ENCODE measurements at places on chromosomes 3 and 15.

DNA sequence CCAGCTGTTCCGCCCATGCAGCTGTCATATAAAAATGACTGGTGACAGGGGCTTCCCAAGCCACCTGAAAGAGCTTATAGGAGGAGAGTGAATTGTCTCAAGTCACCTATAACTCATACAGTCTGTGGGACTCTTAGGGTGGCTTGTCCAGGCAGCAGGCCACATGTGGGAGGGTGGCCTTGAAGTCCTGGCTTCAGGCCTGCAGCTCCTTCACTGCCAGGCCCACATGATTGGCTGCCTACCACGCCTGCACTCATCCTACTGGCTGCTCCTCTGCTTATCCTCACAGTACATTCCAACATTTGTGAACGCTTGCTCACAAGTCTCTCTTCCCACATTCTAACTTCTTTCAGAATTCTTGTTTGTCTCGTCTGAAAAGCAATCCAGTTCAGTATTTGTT lies 41.1 kb upstream of the TIPARP start:
- no peak for DNase-seq

DNA sequence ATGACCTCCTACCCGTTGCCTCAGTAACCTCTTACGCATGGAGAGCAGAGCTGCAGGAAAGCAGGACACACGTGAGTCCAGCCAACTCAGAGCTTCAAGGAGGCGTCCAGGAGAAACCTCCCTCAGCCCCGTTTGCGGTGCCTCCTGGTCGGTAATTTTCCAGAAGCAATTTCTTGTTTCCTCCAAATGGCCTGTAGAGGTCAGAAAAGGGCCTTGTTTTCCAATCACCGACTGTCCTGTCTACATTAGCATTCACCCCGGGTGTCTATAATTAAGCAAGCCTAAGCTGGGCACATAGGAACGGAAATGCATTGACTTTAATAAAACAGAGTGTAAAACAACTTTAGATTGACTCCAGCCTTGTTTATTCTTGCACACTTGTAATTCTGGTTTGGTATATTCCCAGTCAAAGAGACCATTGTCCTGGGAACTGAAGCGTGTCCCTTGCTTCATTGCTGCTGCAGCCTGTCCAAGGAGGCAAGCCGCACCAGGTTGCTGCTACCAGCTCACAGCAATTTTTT lies 836.2 kb downstream of the AGBL1 start:
- peak; percentile 73 for DNase-seq

DNA sequence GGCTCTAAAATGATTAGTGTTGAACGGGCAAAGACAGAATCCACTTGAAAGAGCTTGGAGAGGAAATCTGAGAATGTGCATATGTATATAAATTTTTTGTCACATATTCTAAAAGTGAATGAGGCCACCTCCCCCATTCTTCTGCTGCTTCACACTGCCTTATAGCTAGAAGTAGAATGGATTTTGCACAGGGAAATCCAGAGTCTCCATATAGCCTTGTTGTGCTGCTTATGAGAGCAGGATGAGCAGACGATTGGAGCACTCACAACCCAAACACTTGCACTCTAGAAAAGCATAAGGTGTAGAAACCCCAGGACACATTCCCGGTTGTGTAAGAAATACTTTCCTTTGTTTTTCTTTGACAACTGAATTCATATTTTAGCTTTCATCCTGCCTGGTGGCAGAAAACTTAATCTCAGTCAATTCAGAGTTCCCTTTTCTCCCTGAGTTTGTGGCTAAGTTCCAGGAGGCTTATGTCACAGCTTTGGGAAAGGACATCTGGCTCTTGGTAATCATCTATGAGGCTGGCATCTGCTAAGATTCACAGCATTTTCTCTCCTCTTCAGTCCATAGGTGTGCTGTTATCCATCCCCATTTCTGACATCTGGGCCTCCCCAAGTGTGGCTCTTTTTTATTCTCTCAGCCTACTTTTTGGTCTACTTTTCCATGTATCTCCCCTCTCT lies 188.4 kb upstream of the PFN2 start:
- no peak for DNase-seq

DNA sequence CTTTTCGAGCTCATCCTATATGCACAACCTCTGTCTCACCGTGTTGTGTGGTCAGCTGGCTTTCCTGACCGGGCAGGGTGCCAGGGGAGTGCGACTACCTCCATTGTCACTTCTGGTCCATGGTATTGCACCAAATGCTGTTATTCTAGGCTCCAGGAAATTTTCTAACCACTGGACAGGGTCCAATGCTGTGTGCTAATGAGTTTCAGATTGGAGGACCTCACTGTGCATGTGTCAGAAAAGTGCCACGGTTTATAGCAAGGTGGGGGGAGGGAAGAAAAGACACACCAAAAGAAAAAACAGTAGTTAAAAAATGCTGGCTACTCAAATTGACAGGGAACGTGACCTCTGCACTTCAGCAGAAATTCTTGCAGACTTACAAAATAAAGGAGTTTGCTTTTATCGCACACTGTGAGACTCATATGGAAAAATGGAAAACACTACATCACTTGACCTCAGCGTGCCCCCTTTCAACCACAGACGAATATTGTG lies 480.1 kb downstream of the FOXP1 start:
- DNase-seq, result no peak

DNA sequence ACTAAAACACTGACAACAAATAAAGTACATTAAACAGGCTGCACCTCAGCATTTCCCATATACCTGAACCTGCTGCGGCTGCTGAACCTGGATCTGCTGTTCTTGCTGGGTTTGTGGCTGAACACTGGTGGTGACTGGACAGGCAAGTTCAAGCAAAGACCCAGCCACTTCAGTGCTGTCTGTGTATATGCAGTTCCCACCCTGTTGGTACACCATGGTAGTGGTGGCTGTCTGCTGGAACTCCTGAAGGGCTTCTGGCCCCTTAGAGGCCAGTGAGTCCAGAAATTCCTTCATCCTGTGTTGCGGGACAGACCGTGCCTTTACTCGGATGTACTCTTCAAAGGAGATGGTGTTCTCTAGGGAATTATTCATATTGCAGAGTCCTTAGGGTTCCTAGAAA lies 17.2 kb downstream of the QRICH1 start:
- DNase-seq, result no peak

GRCh38 chr3:36698314-36698713 lies 66.0 kb downstream of the DCLK3 start:
- DNase-seq, result no peak

DNA sequence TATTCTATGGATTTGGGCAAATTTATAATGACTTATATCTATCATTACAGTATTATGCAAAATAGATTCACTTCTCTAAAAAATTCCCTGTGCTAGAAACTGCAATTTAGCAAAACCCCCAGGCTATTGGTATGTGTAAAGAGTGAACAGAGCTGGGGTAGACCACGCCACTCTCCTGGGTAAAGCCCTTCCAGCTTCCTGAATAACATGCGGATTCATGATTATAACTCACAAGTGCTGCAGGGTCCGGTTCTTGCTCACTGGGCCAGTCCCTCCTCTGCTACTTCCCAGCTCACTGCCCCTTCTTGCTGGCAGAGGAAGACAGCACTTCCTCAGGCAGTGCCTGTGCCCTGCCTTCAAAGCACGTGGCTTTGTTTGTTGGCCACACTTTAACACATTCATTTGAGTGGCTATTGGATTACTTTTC lies 4.1 kb downstream of the CD80 start:
- DNase-seq, result no peak

GRCh38 chr3:122283796-122284445 lies 41.1 kb upstream of the CSTA start:
- DNase-seq, result no peak

- DNase-seq, result no peak
These were observed 128.2 kb downstream of the ZNF621 start for GRCh38 chr3:40653001-40653400.

GRCh38 chr3:38533285-38533976 lies 37.3 kb downstream of the EXOG start:
- DNase-seq, result no peak

- no peak for DNase-seq
These were observed 13.7 kb upstream of the ANP32A start for GRCh38 chr15:68834346-68834745.

- DNase-seq, result no peak
These were observed 12.4 kb downstream of the POPDC2 start for GRCh38 chr3:119647843-119648575.

GRCh38 chr15:40438712-40439111 lies 2.0 kb upstream of the BAHD1 start:
- no peak for DNase-seq

DNA sequence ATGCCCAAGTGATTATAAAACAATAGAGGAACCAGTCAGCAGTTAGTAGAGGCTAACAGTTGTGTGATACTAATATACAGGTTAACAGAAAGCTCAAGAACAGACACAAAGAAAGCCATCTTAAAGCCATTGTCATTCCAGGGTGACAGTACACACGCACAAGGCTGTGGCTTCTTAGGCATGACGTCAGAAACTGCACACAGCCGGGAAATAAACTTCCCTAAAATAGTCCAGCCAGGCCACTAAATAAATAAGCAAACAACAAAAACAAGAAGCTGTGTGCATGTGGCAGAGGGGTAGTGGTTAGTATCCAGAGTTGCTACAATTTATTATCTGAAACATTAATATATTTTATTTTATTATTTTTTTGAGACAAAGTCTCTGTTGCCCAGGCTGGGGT lies 49.8 kb downstream of the PPCDC start:
- DNase-seq, result no peak

- DNase-seq, result no peak
These were observed 39.6 kb downstream of the VGLL3 start for GRCh38 chr3:86951322-86951721.

DNA sequence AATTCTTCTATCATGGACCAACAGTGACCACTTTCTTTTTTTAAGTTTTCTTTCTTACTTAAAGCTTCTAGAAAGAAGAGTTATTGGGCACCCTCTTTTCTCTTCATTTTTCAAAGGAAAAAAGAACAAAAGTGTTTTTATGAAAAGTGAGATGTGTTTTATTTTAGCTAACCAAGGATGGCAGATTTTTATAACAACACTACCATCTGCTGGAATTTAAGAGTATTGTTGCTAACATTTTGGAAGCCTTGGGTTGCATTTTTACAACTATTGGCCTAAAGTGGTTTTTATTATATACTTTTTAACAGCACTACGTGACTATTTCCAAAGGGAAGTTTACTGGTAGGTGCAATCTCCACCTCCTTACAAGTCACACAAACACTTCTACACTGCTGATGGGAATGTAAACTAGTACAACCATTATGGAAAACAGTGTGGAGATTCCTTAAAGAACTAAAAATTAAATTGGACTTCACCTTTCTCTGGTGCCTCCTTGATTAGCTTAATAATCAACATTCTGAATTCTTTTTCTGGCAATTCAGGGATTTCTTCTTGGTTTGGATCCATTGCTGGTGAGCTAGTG lies 237.7 kb upstream of the AGTR1 start:
- peak; percentile 36 for DNase-seq
